Stimulated activated CD8-positive, alpha-beta memory T cell treated with anti-CD3 and anti-CD28 coated beads, Interleukin-7, amount 100 ng/mL, for 48 hours (primary cell): ENCODE measurements at places on chromosomes 5 and 9.
A peak's percentile ranks its signal among the peaks of the same experiment; 100 is the strongest.

GRCh38 chr9:4812858-4813257 lies 20.1 kb downstream of the RCL1 start:
- DNase-seq, result no peak

- no peak for DNase-seq
These were observed at the start of gene NR2F1-AS1 for GRCh38 chr5:93580927-93581445. NR2F1-AS1 (minus strand) TSS chr5:93581219.

GRCh38 chr5:79357398-79357797 lies 121.5 kb downstream of the JMY start:
- no peak for DNase-seq

- no peak for DNase-seq
These were observed 1.7 kb downstream of the SH3PXD2B start for GRCh38 chr5:172452398-172453205.

DNA sequence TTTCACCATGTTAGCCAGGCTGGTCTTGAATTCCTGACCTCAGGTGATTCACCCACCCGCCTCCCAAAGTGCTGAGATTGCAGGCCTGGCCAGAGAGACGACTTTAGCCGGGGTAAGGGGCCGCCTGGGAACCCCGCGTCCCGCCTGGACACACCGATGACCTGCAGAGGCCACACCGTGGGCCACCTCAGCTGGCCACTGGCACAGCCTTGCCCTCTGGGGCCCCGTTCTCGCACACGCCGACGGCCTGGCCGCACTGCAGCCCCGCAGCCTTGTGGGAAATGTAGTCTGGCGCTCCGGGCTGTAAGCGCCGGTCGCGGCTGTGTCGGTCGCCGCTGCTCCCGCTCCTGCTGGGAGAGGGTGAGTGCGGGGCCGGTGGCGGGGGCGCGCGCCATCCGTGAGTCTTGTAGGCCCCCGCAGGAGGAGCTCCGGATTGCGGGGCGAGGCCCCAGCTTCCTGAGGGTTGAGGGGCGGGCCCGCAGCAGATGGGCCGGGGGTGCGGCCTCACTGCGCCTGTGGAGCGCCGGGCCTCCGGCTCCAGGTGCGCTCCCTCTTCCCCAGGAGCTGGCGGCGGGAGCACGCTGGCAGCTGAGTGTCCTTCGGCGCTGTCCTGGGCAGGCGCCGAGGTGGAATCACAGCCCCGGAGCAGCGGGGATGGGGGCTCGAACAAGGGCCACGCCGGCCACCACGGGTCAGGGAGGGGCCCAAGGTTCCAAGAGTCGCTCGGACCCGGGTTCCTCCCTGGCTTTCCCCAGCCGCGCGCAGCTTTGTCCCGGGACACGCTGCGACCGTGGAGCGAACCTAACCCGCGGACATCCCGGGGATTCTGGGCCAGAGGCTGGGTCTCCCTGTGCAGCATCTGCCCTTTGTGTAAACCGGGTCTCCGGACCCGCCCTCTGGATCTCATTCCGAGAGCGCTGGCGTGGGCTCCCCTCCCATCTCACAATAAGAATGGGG lies at the start of gene ZFP2:
TSS of gene ZFP2 (plus strand) at position 299 of the 957 bp plus-strand sequence. CDS start 35,401 bp downstream, outside the sequence.
- no peak for DNase-seq

- no peak for DNase-seq
These were observed 283.0 kb upstream of the IRX4 start for GRCh38 chr5:2165615-2166305.

GRCh38 chr5:132130918-132131715 lies 57.5 kb downstream of the CSF2 start:
- no peak for DNase-seq

- DNase-seq, result no peak
These were observed at the start of gene SEPTIN8 for GRCh38 chr5:132777209-132778069. SEPTIN8 (minus strand) TSS chr5:132777239; CDS start chr5:132777137, 102 bp downstream.

DNA sequence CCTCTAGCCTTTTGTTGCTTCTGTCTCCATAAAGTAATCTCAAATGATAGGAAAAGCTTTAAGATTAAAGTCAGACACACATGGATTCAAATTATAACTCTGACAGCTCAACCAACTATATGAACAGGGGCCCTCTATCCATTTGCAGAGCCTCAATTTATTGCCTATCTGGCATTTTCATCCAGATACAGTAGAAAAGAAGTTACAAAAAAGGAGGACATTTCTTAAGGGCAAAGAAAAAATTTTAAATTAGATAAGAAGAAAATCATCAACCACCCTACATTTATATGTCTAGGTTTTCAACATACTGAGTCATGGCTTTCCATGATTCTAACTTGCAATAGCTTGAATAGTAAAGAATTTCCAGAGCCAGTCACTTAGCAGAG lies 567.2 kb downstream of the CAAP1 start:
- no peak for DNase-seq

DNA sequence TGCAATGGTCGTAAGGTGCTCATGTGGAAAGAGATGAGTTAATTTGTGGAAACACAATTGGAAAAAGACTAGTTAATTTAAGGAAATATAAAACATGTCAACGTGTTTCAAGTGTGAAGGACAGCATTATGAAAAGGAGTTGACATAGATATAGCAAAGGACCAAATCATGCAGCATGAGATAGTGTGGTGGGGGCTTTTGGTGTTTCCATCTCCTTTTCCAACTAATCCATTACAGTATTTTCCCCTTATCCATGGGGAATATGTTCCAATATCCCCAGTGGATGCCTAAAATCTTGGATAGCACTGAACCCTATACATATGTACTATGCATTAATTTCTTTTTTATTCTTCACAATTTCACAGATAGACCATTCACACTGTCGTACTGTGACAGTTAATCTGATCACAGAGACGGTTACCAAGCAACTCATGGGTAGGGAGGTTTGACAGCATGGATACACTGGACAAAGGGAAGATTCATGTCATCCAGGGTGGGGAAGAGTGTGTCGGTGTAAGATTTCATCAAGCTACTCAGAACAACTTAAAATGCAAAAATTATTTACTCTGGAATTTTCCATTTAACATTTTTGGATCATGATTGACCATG lies 238.6 kb downstream of the CDH12 start:
- DNase-seq, result no peak

DNA sequence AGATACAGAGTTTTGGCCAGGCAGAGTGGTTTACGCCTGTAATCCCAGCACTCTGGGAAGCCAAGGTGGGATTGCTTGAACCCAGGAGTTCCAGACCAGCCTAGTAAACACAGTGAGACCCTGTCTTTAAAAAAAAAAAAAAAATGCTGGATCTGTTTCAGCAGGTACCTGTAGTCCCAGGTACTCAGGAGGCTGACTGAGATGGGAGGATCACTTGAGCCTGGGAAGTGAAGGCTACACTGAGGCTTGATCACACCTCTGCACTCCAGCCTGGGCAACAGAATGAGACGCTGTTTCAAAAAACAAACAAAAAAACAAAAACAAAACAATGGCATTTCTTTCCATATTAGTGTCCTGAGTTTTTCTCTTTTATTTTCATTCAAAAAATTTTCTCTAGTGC lies 19.0 kb downstream of the UNC13B start:
- no peak for DNase-seq

DNA sequence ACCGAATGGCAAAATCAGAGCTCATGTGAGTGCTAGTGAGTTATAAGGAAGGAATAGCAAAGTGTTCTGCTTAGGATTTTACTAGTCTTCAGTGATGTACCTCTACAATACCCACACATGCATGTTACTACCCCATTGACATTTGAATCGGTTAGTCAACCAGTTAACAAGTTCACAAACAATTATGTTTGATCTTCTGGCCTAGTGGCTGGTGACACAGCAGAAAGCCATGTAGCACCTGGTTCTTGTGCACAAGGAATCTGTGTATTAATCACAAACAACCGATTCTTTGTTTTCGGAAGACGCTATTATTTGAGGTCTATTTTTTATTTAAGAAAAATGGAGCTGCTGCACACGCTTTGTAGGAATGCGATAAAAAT lies 41.9 kb downstream of the NTRK2 start:
- no peak for DNase-seq

- DNase-seq, result no peak
These were observed 40.0 kb downstream of the NXNL2 start for GRCh38 chr9:88574953-88575352.

DNA sequence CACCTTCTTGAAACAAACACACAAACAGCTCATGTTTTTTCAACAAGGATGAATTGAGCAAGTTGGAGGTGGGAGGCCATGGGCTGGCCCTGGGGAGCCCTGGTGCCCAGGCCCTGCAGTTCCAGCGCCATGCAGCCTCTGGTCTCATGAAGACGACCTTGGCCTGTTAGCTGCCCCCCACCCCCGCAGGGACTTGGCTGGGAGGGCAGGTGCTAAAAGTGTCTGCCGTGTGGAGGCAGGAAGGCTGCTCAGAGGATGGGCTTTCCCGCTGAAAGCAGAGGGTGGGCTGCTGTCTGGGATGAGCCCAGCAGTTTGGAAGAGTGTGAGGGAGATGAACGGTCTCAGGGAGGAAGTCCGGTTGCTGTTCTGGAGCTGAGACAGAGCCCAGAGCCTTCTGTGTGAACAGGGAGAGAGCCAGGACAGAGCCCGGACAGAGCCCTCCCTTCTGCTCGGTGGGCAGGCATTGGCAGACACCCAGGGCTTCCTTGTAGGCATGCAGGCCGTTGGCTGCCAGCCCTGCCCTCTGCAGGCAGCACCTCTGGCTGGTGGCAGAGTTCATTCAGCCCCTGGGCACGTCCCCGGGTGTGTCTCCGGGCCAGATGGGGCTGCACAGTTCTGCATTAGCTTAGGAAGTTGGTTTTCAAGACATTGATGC lies 18.7 kb downstream of the ROPN1L start:
- no peak for DNase-seq

GRCh38 chr9:112258106-112258505 lies 75.3 kb downstream of the PTBP3 start:
- no peak for DNase-seq

DNA sequence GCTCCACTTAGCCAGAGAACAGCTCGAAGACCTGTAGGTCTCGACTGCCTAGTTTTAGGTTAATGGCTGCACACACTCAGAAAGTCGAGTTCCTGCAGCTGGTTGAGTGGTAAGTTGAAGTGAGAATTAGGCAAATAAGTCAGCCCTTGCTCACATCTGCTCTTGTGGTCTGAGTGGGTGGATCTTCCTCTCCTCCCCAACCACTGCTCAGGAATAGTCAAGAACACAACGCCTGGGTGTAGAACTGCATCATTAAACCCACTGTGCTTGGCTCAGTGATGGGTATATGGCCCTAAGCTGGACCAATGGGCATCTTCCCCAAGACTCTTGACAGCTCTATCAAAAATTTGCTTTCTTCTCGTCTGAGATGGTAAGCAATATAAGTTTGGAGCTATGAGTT lies 20.9 kb upstream of the ADAM19 start:
- no peak for DNase-seq

DNA sequence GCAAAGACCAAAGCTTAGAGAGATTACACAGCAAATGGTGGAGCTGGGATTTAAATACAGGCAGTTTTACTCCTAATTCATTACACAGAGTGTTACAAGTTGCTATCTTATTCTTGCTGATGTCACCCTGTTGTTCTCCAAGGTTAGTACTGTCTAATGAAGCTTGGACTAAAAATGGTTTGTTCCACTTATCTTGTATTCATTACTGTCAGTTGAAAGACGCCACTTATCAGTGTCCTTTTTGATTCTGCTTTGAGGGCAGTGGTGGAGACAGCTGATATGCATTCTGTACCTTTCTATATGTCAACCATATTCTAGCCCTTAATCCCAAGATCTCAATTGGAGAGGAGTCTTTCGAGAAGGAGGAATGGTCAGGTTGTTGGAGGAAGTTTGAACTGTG lies 14.0 kb upstream of the DENND4C start:
- no peak for DNase-seq

DNA sequence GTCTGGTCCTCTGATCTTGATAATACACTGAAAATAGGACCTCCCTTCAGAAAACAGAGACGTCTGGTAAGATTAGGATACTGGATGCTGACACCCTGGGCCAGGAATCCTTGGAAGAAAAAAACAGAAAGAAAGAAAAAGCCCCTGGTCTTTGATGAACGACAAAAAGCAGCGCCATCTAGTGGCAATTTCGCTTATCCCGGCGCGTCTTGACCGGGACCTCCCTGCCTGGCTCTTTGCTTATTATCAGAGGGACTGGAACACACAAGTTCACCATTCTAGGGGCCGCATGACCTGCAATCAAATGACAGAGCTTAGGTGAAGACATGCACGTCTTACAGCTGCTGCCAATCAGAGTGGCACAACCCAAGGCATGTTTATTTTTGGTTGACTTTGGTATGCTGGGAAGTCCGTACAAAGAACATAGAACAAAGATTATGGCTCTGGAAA lies 114.9 kb upstream of the NFIB start:
- DNase-seq, result peak; percentile 4

- no peak for DNase-seq
These were observed 4.2 kb upstream of the IRX2 start for GRCh38 chr5:2755681-2756171.

- no peak for DNase-seq
These were observed 177.5 kb downstream of the NXNL2 start for GRCh38 chr9:88712484-88712883.

DNA sequence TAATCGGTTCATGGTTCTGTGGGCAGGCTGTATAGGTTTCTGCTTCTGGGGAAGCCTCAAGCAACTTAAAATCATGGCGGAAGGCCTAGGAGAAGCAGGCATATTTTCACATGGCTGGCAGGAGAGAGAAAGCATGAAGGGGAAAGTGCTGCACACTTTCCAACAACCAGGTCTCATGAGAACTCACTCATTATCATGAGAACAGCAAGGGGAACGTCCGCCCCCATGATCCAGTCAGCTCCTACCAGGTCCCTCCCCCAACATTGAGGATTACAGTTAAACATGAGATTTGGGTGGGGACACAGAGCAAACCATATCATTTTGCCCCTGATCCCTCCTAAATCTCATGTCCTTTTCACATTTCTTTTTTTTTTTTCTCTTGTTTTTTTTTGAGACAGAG lies 82.1 kb downstream of the EHMT1 start:
- no peak for DNase-seq

GRCh38 chr5:94432499-94432898 lies 185.9 kb downstream of the KIAA0825 start:
- no peak for DNase-seq

DNA sequence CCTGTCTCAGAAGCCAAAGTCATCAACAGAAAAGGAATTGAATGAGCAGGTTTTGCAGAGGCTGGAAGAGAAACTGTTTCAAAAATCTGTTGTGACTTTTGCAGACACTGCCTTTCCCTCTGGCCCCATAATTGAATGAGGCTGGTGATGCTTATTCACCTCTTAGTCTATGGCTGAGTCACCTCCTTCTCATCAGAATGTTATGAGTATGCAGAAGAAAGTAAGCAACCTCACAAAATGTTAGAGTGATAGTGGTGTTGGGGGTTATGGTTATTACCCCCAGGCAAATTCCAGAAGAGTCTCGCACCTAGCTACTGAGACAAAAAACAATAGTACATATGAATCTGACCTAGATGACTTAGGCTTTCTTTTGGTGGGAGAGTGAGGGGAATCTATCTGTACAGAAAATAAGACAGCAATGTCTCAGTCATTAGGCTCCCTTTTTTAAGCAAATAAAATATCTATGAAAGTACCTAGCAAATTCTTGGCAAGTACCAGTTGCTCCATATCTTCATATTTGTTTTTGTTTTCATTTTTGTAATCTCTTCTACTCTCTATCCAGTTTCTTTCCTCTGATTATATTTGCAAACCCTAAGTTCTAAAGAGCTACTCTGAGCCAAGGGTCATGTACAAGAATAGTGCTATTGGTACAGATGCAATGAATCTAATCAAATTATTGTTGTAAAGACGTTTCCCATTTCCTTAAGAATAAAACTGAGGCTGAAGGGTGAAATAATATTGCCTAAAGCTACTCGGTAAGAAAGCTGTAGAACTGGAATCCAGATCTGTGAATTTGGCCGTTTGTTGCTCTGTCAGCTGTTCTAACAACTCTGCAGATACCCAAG lies 498.1 kb upstream of the TNC start:
- no peak for DNase-seq

- no peak for DNase-seq
These were observed 8.5 kb upstream of the C1QTNF3 start for GRCh38 chr5:34051374-34051980.

- no peak for DNase-seq
These were observed 283.1 kb downstream of the SMARCA2 start for GRCh38 chr9:2298217-2298616.
